ENCODE measurements at places on chromosomes 16 and 17.

DNA sequence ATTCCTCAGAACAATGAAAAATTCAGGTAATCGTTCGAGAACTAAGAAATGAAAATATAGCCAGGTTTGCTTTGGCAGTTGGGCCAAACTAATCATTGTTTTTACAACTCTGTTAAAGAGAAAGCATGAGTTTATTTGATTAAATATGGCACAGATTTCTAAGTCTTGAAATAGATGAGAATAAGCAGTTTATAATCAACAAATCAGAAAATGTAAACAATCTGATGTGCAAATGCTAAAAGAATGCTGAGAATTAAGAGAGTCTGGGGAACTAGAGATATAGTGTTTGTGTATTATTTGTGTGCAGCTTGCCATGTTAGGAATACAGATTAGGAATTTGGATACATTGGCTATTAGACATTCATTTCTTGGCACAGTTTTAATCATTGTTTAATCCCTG lies 212.5 kb downstream of the TANC2 start:
- peak; percentile 56 for DNase-seq

- no peak for DNase-seq
Observed at GRCh38 chr16:78333808-78334207, 234.4 kb downstream of the WWOX start.

DNA sequence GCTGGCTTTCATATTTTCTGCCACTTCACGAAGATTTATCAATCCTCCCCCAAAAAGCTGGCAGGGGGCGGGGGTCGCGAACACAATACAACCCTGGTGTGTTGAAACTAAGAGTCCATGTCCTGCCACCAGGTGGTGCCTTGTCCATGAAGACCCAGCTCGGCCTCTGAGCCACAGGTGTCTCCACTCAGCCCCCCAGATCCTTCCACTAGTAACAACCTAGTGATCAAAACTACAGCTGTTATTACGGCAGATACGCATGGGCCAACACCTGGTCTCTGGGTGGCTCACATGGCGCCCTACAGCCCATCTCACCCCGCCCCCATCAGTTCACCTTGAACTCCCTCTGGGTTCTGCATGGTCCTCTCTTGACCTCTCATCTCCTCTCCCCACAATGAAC lies 27.7 kb downstream of the USP7 start:
- no peak for DNase-seq

GRCh38 chr16:87762620-87763019 lies 3.2 kb downstream of the KLHDC4 start:
- no peak for DNase-seq

GRCh38 chr16:24820522-24820921 lies 25.2 kb upstream of the SLC5A11 start:
- DNase-seq = peak; percentile 23

- peak; percentile 27 for DNase-seq
Observed at GRCh38 chr17:38925263-38925995, at the start of gene LASP1NB. Gene LASP1NB (plus strand): TSS chr17:38925614.
